Activated B cell treated with CpG ODN at 0.5 μM for 24 hours (primary cell): ENCODE measurements at places on chromosomes 12 and 14. TPM values are rescaled to one million over a fixed set of nuclear protein-coding genes. Genes with fewer than 3 reads are reported as not detected.

DNA sequence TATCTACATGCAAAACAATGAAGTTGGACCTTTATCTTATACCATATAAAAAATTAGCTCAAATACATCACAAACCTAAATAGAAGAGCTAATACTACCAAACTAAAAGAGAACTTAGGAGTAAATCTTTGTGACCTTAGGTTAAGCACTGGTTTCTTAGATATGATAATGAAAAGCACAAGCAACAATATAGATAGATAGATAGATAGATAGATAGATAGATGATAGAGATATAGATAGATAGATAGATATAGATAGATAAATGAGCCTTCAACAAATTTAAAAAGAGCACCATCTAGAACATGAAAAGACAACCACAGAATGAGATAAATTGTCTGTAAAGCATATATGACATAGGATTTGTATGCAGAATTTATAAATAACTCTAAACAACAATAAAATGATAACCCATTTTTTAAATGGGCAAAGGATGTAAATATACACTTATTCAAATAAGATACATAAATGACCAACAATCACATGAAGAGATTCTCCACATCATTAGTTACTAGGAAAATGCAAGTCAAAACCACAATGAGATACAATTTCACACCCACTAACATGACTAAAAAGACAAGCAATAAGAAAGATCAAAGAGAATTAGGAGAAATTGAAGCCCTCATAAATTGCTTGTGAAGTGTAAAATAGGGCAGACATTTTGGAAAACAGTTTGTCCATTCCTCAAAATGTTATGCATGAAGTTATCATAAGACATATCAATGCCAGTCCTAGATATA, 293.7 kb downstream of the BTG1 start:
- no peak for DNase-seq

GRCh38 chr14:104898870-104899510, 25.7 kb upstream of the PLD4 start:
- DNase-seq, result no peak

DNA sequence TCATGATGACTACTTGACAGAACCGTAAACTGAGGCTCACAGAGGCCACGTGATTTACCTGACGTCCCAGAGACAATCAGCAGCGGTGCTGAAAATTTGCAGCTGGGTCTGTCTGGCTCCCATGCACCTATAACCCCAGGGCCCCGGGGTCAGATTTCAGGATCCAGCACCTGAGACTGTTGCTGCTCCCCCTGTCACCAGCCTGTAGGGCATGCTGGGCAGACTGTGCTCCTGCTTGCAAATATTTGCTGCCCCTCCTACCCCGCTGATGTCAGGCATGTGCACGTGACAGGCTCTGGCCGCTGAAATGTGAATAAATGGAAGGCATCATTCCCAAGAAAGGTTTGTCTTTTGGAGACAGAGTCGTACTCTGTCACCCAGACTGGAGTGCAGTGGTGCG, 6.0 kb downstream of the MMAB start:
- DNase-seq, result no peak

DNA sequence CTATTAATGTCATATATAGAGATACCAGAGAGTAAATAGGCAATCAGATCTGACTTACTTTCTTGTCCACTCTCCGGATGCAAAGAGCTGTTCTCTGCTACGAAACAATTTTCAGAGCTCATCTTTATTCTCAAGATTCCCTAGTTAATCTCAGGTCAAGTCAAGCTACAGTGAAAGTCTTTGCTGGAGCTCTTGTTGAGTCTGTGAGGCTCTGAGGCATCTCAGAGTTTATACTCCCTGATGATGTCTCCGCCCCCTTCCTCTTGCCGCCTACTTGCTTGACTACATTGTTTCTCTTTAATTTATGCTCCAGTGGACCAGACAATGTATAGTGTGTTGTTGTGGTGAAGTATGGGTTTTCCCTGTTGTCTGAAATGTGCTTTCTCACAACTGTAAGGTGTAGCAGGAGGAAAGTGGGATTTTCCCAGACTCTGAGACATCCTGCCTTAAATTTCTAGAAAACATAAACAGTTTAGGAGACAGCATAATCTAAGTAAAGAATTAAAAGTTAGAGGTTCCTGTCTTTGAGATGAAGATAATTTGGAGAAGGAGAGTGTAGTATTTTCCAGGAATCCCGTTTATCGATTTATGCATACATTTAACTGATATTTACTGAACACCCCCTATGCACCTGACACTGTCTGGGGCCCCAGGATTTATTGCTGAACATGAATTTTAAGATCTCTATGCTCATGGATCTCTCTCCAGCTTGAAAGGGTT, at the start of gene CD69:
TSS of gene CD69 (minus strand) at position 203 of the 720 bp plus-strand sequence. CDS start at position 122, 81 bp downstream.
- peak; percentile 33 for DNase-seq

Gene DNAJC22
- not detected in 2 replicates for total RNA-seq

Gene MSRB3
- not detected in 2 replicates for total RNA-seq
